ENCODE measurements at places on chromosomes 16 and 17.

GRCh38 chr17:39612291-39612894 lies 4.7 kb upstream of the NEUROD2 start:
- no peak for DNase-seq

DNA sequence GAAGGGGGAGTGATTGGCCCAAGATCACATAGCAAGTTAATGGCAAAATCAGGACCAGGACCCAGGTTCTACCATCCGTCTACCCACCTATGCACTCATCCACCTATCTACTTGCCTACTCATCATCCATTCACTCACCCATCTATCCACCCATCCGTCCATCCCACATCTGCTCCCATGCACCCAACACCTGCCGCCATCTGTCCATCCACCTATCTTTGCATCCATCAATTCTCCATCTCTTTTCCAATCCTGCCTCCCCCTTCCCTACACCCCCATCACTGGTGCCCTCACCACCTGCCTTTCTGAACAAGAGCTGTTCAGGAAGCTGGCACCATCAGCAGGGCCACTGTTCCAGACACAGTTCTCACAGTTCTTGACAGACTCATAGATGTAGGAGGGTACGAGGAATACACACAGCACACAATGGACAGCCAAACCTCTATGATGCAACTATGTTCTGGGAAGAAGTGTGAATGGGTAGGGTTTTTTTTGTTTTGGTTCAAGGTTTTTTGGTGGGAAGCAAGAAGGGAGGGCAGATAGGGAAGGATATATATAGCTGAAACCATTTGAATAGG lies 4.5 kb downstream of the SAMD14 start:
- no peak for DNase-seq

DNA sequence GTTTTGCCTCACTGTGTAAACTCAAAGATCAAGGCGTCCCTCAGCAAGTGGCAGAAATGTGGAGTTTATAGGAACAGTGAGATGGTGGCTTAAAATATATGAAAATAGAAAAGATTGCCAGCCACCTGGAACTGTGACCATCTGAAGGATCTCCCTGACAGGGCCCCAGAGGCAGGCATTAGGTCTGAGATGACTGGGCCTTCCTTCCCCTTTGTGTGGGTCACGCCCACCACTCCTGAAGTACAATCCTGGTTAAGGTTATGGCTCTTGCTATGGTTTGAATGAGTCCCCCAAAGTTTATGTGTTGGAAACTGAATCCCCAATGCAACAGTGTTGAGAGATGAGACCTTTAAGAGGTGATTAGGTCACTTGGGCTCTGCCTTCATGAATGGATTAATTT lies 6.4 kb downstream of the ST6GALNAC2 start:
- no peak for DNase-seq

DNA sequence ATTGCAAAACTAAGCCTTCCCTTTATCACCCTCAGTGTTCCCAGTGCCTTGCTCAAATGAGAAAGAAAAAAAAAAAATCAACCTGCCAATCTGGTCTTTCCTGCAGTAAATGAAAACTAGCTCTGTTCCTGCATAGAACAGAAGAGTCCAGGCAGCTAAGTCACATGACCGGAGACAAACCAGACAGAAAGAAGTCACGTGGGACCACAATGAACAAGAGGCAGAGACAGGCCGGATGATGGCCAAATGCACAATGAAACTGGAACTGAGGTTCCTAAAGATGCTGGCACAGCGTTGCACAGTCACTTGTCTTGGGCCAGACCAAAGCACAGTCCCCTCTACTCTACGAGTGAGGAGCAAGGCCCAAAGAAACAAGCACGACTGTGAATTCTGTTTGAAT lies 172.5 kb downstream of the GRIN2A start:
- peak; percentile 19 for DNase-seq

DNA sequence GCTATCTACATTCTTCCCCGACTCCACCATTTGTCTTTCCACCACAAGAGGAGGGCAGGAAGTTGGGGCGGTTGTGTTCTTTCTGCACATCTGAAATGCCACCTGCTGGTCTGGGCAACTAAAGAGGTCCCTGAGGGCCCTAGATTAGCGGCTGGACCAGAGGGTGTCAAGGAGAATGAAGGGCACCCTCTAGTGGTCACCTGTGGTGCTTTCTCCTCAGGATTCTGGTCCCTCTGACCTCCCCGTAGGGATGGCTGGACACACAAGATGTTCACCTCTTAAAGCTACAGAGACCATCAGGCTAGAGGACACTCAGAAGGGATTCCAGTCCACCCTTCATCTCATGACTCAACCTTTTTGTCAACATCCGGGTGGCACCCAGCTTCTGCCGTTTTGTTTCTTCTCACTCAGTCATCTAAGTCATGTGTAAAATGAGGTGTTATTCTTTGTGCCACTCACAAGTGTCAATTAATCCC lies 2.9 kb upstream of the SCIMP start:
- DNase-seq, result peak; percentile 50

GRCh38 chr17:42675965-42676423 lies 800 bp downstream of the PLEKHH3 start:
- peak; percentile 74 for DNase-seq

DNA sequence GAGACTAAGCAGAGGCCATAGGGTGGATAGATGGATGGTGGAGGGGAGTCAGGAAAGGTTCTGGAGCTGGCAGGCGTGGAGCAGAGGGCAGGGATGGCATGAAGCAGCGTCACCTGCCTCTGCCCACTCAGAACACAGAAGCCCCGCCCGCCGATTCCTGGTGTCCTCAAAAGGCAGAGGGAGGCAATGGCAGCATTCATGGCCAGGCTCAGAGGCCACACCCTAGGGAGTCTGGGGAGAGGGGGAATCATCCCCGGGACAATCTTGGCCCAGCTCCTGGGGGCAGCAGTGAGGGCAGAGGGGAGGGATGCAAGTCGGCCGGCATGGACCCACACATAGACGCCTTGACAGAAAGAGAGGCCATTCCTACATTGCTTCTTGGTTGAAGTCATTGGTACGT lies 60.7 kb upstream of the CACNG4 start:
- no peak for DNase-seq

- DNase-seq, result no peak
These were observed 231.2 kb downstream of the KATNIP start for GRCh38 chr16:27781195-27781524.

DNA sequence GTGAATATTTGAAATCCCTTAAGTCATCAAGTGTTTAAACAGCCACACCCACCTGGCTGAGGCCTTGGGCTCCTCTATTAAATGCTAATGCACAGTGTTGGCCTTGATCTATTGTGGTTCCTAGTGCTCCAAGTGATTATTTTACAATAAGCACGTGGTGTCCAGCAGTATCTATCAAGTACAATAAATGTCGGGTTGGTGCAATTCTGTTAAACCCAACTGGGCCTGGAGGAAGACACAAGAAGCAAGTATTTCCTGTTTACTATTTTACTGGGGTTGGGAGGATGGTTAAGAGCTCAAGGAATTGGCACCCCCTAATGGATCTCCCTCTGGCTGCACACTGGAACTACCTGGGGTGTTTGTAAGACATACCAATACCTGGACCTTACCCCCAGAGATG lies 72.1 kb upstream of the HNF1B start:
- DNase-seq, result no peak

DNA sequence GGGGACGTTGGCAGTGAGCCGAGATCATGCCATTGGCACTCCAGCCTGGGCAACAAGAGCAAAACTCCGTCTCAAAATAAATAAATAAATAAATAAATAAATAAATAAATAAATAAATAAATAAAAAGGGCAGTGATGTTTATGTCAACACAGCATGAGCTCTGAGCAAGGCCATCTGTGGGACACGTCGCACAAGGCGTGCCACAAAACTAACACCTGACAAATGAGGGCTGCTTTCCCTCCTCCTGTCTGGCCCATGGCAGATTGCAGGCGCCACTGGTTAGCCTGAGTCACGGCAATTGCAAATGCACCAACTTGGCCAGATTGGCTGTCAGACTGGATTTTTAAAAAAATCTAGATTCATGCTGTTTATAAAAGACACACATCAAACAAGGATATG lies 25.9 kb upstream of the SPNS3 start:
- no peak for DNase-seq

GRCh38 chr16:85220125-85220839 lies 108.0 kb upstream of the CIBAR2 start:
- peak; percentile 91 for DNase-seq

DNA sequence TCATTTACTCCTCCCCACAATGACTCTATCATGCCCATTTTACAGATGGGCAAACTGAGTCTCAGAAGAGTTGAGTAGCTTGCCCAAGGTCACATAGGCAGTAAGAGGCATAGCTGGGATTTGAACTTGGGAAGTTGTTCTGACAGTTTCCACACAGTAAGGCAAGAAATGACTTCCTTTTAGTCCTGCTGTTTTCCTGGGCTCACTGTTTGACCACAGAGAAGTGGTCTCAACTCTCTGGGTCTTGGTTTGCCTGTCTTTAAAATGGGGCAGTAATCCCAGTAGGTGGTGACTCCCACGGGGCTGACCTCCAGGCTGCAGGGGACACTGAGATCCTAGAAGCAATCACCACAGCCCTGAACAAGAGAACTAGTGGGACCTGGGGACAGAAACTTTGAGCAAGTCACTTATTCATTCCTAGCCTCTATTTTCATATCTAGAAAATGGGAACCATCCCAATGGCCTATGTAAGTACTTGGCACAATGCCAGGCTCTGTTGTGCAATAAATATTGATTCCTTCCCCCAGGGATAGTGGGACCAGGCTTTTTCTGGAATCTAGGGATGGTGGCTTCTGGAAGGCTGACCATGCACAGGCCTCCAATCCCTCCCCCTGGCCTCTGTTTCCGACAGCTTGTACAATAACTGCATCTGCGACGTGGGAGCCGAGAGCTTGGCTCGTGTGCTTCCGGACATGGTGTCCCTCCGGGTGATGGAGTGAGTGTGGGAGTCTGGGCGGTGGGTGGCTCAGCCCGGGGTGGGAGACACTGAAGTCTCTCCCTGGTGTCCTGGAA lies 20.5 kb downstream of the DEXI start:
- DNase-seq, result no peak

DNA sequence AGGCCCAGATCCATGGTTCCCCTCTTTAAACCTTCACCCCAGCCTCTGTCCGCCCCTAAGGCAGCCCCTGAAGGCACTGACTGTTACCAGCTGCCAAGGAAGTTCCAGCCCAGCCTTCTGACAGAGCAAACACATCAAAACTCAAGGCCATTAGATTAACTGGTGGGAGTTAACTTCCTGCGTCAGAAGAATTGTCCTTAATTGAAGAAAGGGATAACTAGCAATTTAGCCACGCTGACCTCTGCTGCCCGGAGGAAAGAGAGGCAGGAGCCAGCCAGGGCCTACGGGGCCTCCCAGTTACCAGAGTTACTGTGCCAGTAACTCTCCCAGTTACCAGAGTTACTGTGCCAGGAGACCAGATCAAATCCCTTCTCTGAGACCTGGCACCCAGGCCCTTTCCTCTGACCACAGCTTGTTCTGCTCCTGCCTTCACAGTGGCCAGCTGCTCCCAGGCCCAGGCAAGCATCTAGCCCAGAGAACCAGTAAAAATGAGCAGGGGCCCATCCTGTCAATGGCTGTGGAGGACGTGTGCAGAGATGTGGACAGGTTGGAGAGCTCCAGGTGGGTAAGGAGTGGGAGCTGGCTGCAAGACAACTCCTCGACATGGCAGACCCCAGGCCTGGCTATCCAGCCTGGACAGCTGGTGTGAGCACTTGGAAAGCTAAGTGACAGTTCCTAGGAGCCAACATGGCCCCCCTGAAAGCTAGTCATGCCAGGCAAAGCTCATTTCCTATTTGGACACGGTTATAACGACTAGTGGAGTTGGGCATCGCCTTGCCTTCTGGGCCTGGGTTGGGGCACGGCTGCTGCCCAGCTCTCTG lies 2.8 kb upstream of the PITPNM3 start:
- no peak for DNase-seq

GRCh38 chr16:26345966-26346365 lies 654.2 kb downstream of the HS3ST4 start:
- no peak for DNase-seq

DNA sequence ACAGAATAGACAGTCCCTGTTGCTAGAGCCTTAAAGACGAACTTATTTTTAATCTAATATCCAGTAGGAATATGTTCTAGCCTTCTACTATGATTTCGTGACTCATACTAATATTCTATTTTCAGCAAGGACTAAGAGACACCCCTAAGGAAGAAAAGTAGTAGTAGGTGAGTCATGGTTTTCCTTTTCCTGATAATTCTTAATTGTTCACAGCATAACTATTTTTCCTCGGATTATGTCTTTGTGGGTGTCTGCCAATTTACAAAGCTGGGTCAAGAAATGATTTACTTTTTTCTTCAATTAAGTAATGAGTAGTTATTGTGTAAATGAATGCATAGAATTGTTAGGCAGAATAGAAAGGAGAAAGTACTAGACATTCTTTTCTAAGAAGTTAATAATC lies 292.2 kb downstream of the TOX3 start:
- no peak for DNase-seq

GRCh38 chr17:50100480-50100883 lies 5.3 kb downstream of the PDK2 start:
- DNase-seq, result no peak

DNA sequence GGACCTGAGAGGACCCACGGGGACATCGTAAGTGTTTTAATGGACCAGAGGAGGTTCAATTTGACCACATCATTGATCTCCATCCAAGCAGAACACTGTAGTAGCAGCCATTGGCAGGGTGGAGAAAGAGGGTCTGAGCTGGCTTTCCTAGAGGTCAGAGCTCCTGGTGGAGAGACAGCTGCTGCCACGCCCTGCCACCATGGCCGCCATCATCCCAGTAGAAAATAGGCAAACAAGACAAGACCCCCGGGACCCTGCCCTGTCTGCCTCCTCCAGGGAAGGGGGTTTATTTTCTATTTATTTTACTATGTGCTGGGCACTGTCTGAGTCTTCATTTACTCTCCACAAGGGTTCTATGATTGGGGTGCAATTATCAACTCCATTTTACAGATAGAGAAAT lies 11.4 kb upstream of the ITGA3 start:
- no peak for DNase-seq

DNA sequence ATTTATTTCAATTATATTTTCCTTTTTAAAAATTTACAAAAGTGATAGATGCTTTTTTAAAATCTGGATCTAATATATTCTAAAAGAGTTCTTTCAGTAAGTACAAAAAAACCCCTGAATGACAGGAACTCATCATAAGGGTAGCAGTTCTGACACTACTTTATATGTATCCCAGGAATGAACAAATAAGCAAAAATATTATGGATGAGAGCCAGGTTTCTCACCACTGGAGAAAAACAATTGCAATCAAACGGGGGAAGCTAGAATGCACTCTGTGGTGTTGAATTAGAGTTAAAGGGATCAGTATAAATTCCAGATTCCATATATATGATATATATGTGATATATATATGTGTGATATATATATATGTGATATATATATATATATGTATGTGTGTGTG lies 23.2 kb upstream of the NDRG4 start:
- DNase-seq, result no peak

- DNase-seq, result peak; percentile 93
These were observed 158.8 kb downstream of the AATF start for GRCh38 chr17:37107406-37108083.

DNA sequence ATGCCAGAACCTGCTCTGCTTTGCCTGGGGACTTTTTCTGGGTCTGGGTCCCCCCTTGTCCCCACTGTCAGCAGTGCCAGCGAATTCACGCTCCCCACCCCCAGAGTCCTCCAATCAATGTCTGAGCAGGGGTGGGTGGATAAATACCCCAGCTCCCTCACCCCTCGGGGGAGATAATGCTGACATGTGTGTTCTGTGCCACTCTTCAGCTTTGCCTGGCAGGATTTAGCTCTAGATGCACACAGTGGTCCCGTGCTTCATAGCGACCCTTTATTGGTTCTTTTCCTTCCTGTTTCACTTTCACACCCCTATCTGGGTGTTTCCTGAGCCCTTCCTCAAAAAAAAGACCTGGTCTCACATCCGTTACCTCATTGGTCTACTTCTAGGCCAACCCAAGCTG lies 277.0 kb downstream of the NPIPA8 start:
- no peak for DNase-seq

GRCh38 chr16:83744441-83744981 lies 63.3 kb upstream of the HSBP1 start:
- peak; percentile 7 for DNase-seq
